ENCODE measurements at places on chromosomes 3 and 15. TPM values are rescaled to one million over a fixed set of nuclear protein-coding genes. Genes with fewer than 3 reads are reported as not detected.

Gene CLDN18
- not detected for total RNA-seq

- no peak for DNase-seq
Observed at GRCh38 chr3:14371573-14372474, 30.6 kb upstream of the SLC6A6 start.

DNA sequence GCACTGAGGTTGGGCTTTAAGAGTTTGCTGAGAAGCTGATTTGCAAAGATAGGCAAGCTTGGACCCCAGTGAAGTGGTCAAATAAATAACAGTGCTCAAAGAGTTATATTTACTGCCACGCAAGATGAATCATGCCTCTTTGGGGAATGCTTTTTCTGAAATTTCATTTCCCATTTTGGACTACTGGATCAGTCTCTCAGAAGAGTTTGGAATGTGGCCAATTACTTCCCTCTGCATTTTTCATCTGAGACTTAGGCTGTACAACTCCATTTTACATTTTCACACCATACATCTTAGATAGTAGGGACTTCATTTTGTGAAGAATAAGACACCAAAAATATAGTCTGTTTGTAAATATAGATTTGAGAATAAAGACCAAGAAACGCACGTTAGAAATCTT, 419.7 kb downstream of the FGF12 start:
- DNase-seq, result no peak

- DNase-seq, result no peak
Observed at GRCh38 chr3:8888301-8888915, 74.9 kb downstream of the RAD18 start.

DNA sequence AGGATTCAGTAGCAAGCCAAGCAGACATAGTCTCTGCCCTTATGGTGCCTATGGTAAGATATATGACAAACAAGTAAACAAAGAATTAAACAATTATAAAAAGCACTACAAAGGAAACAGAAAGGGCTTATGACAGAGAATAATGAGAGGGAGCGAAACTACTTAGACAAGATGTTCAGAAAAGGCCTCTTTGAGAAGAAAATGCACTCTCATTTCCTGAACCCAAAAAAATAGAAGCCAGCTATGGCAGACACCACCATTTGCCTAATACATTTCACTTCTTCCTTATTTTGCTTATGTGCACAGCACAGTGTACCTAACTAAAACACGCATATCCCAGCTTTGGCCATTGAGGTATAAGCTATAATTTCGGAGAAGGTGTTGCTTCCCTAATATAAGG, 465.5 kb upstream of the PPP2R3A start:
- no peak for DNase-seq

- DNase-seq, result no peak
Observed at GRCh38 chr15:91930092-91930491, 76.6 kb downstream of the SLCO3A1 start.

DNA sequence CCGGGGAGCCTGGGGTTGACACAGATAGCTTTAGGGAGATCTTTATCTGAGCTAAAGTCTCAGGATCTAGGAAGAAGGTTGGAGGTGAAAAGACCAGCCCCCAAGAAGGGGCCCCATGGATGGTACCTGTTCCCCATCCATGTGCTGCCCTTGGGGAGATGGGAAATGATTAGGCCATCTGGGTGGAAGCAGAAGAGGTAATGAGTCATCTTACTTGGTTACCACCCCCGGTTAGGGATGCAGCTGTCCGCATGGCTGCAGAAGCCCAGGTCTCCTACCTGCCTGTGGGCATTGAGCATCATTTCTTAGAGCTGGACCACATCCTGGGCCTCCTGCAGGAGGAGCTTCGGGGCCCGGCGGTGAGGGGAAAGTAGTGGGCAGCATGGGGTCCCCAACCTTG, 3.1 kb upstream of the CPLX3 start:
- DNase-seq, result no peak

DNA sequence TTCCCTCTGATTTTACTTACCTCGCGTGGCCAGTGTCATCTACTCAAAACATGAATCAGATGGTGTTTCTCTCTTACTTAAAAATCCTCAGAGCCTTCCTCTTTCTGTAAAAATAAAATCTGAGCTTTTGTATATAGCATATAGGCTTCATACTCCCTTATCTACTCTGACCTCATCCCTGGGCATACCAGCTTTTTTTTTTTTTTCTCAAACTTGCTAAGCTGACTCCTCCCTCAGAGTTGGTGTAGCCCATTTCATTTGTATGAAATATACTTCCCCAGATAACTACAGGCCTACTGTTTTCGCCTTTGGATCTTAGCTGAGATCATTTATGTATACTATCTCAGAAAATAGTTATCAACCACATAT, 648.9 kb upstream of the ALCAM start:
- no peak for DNase-seq

- DNase-seq, result no peak
Observed at GRCh38 chr3:18558507-18558906, 133.4 kb upstream of the SATB1 start.

- DNase-seq, result no peak
Observed at GRCh38 chr3:78825118-78825857, 942.5 kb downstream of the ROBO1 start.

DNA sequence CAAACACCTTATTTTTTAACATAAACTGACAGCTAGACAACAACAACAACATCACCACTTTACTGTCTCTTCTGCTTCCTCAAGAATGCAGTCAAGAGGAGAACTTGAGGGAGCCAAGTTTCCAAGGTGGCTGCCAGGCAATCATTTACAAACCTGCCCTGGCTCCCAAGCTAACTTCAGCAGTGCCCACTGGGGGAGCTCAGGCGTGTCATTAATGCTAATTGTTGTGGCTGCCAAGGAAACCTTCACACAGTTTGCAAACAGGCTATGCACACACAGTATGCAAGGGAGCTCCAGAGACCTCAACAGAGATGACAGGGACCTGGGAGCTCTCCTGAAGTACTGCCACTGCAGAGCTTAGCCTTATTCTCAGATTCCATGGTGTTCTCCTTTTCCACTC, 2.1 kb downstream of the DZIP1L start:
- DNase-seq, result peak; percentile 59

GRCh38 chr3:172280406-172281051, 167.7 kb downstream of the GHSR start:
- DNase-seq, result no peak

DNA sequence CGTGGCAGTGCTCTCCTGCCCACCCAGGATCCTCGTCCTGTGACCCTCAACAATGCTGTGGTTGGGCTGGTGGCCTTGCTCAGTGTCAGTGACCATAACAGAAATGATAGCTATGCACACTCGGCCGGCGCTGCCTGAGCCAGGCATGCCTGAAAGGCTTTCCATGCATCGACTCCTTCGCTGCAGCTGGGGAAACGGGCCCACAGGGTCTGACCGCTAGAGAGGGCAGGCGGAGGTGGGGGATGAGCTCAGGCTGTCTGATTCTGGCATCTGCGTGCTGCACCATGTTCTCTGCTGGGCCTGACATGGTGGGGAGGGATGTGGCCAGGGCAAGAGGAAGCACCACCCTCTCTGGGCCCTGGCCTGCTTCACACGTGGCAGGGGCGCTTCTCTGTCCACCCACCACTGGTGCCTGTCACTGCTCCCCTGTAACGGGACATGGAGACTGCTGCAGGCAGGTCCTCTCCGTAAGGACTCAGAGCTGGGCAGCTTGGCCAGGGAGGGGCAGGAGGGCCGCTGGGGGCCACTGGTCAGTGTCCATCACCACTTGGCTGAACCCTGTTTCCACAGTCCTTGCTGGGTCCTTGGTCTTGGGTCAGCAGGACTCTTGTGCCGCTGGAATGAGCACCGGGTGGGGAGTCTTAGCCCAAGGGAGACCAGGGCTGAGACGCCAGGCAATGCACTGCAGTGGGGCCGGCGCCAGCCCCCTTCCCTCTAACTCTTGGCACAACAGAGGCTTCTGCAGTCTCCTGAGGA, 64.1 kb upstream of the RPL32 start:
- no peak for DNase-seq

DNA sequence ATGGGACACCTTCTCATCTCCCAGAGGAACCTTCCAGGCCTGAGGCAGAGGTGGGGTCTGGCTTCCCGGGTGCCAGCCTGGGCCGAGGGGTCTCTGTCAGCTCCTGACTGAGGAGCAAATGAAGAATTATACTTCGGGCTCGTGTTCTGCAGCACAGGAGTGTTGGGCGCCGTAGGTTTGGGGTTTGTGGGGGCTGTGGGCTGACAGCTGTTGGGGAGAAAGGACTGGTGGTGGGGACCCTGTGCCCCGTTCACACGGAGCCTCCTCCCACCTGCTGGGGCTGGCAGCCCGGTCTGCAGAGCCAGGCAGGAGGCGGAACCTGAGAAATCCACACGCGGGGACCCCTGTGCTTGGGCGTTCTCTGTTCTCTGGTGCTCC, 59.7 kb downstream of the ADAMTS7 start:
- DNase-seq, result no peak

GRCh38 chr3:18481946-18482548, 56.9 kb upstream of the SATB1 start:
- no peak for DNase-seq

DNA sequence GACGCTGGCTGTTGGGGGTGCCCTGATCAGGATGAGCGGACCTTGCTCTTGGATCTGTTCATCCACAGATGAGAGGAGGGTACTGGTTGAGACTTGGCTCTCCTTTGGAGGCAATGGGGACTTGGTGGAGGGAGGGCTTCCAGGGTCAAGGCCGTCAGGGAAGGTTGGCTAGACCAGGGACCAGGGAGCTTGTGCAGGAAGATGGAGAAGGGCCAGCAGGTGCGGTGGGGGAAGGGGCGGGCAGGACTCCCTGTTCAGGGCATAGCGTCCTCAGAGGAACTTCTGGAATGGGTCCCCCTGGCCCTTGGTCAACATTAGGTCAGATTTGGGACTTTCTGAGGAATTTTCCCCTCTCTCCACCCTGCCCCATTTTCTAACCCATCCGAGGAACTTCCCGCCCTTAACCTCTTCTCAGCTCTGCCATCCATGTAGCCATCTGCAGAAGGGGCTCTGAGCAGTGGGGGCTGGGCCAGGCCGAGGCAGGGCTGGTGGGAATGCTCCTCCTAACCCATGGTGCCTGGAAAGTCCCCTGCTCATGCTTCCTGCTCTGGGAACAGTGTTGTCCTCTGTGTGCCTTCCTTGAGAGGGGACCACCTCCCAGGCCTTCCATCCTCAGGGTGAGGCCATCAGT, 11.5 kb downstream of the SNX33 start:
- no peak for DNase-seq

DNA sequence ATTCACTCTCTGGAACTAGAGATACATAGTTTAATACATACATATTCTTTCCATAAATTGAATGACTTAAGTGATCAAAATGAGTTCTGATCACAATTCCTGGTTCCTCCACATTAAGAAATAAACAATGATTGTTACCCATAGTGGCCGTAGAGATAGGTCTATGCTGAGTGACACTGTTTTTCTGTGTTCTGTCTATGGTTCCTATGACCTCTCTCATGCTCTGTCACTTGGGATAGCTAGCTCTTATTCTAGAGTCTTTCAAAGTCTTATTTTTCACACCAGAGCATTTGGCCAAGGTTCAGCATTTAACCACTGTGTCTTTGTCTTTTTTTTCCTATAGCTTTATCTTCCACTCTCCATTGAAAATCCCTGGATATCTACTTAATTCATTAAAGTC, 132.4 kb downstream of the GOLGA6L6 start:
- DNase-seq, result no peak

- peak; percentile 26 for DNase-seq
Observed at GRCh38 chr3:46477145-46477544, 12.4 kb upstream of the LTF start.

DNA sequence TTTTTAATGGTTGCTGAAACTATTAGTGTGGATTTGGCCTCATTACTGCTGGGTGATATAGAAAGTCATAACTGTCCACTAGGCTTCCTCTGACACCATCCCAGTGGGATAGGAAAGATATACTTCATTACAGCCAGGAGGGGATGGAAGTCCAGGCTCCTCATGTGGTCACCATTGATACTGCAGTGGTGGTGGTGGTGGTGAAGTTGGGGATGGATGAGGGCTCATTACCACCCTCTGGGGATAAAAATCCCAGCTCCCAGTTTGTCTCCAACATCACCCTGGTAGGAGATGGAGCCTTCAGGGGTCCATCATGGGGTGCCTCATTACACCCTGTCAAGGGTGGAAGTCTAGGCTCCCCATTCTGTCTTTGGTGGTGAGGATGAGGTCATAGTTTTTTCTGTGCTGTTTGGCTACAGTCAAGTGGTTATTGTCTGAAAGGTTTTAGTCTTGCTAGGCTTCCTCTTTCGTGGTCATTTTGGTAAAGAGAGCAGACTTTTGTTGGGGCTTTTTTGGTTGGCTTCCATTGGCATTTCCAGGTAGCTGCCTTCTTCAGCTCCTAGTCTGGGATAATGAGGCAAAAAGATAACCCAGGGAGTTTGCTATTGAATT, 30.1 kb upstream of the FILIP1L start:
- DNase-seq, result no peak

Data from GM23338 (cell line).